ENCODE measurements at places on chromosomes 11 and 22.

- no peak for DNase-seq
Measured at GRCh38 chr11:72426103-72426757, 8.1 kb downstream of the CLPB start.

DNA sequence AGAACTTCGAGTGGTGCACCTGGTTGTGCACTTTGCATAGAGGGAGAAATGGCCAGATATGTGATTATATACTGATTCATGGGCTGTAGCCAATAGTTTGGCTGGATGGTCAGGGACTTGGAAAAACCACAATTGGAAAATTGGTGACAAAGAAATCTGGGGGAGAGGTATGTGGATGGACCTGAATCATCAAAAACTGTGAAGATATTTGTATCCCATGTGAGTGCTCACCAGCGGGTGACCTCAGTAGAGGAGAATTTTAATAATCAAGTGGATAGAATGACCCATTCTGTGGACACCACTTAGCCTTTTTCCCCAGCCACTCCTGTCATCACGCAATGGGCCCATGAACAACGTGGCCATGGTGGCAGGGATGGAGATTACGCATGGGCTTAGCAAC is 48.0 kb upstream of the NARS2 start:
- DNase-seq: no peak

DNA sequence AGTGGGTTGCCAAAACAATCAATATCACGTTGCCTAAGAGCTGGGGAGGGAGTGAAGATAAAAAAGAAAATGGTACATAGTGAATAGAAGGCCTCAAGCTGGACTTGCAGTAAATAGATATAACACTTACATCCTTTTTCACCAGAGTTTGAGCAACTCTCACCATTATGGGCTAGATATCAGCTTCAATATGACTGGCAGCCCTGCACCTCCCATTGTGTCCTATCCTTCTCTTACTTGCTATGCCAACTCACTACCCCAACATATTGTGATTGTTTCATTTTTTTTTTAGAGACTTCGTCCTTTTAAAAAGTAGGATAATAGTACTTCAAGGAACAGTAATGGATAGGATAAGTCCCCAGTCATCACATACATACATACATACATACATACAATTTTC is 7.4 kb downstream of the HBG1 start:
- no peak for DNase-seq

GRCh38 chr11:133907216-133907615 is 49.6 kb downstream of the IGSF9B start:
- DNase-seq: no peak

- no peak for DNase-seq
Measured at GRCh38 chr11:1299621-1300020, 9.8 kb downstream of the TOLLIP start.

Data from stimulated activated CD8-positive, alpha-beta memory T cell treated with anti-CD3 and anti-CD28 coated beads, Interleukin-7, amount 100 ng/mL, for 24 hours (primary cell).